ENCODE measurements at places on chromosomes 4 and X.

DNA sequence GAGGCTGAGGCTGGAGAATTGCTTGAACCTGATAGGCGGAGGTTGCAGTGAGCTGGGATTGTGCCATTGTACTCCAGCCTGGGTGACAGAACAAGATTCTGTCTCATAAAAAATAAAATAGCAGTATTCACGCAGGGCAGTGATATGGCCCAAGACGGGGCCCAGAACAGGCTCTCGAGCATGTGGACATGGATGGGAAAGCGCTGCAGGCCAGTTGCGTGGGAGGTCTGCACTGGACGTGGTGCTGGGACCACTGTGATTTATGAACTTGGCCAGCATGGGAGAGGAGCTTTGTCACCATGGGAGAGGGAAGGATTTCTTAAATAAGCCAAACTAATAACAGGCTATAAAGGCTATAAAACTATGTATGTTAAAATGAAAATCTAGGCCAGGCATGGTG is 51.6 kb downstream of the NSD2 start:
- no peak for DNase-seq

- no peak for DNase-seq
These were observed 60.2 kb downstream of the HMGB2 start for GRCh38 chr4:173273941-173274340.

GRCh38 chr4:156886481-156886880 is 85.1 kb downstream of the PDGFC start:
- no peak for DNase-seq

- no peak for DNase-seq
These were observed 77.9 kb downstream of the CEP135 start for GRCh38 chr4:56026596-56026995.

- DNase-seq: no peak
These were observed 255.3 kb upstream of the CXXC4 start for GRCh38 chr4:104750008-104750407.

GRCh38 chr4:78222575-78223186 is 165.6 kb downstream of the FRAS1 start:
- DNase-seq: no peak

- no peak for DNase-seq
These were observed 2458.5 kb downstream of the ARAP2 start for GRCh38 chr4:33785843-33786242.

GRCh38 chr4:87704001-87704400 is 53.9 kb downstream of the DMP1 start:
- no peak for DNase-seq

GRCh38 chr4:154807042-154807630 is 26.1 kb downstream of the RBM46 start:
- DNase-seq: peak; percentile 43

GRCh38 chr4:57070461-57070860 is 39.7 kb downstream of the IGFBP7 start:
- no peak for DNase-seq

GRCh38 chr4:79250887-79251286 is 75.0 kb downstream of the NAA11 start:
- no peak for DNase-seq

DNA sequence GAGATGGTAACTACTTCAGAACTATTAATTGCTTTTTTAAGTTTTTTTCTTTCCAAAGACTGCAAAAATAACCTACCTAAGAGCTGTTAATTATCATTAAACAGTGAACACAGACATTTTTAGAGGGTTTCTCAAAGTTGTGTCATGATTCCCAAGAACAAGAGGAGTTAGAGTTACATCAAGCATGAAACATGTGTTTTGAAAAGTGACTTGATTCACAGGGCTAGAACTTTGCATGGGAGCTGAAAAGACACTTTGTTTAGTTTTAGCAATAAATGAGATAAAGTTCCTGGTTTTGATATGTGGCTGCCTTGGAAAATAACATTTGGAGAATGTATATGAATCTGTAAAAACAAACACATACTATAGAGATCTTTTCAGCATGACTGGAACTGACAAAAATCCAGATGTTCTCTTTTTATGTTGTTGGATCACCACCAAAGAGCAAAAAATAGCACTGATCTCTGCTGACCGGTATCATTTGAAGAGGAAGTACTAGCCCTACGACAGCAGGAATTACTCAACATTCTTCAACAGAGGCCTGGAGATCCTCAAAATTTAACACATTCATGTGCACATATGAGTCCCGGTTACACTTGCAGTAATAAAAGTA is 173.0 kb upstream of the PCDH18 start:
- no peak for DNase-seq

GRCh38 chr4:184388106-184388505 is 86.2 kb downstream of the IRF2 start:
- peak; percentile 43 for DNase-seq

DNA sequence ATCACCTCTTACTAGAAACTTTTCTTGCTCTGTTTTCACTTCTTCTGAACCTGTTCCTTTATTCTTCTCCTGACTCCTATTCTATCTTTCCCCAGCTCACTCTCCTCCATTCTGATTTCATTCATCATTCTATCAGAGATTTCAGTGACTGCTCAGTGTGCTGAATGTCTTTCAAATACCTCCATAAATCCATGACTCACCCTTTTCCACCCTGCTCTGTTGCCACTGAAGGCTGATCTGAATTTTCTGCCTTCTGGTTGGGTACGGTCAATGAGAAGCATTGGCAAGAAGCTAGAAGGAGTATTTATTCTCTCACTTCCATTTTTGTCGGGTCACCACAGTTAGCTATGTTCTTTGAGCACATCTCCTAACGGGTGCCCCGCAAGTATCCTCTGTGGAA is 265.9 kb downstream of the CBLL2 start:
- DNase-seq: no peak

- peak; percentile 65 for DNase-seq
These were observed 27.8 kb downstream of the ELF4 start for GRCh38 chrX:130082244-130083106.

DNA sequence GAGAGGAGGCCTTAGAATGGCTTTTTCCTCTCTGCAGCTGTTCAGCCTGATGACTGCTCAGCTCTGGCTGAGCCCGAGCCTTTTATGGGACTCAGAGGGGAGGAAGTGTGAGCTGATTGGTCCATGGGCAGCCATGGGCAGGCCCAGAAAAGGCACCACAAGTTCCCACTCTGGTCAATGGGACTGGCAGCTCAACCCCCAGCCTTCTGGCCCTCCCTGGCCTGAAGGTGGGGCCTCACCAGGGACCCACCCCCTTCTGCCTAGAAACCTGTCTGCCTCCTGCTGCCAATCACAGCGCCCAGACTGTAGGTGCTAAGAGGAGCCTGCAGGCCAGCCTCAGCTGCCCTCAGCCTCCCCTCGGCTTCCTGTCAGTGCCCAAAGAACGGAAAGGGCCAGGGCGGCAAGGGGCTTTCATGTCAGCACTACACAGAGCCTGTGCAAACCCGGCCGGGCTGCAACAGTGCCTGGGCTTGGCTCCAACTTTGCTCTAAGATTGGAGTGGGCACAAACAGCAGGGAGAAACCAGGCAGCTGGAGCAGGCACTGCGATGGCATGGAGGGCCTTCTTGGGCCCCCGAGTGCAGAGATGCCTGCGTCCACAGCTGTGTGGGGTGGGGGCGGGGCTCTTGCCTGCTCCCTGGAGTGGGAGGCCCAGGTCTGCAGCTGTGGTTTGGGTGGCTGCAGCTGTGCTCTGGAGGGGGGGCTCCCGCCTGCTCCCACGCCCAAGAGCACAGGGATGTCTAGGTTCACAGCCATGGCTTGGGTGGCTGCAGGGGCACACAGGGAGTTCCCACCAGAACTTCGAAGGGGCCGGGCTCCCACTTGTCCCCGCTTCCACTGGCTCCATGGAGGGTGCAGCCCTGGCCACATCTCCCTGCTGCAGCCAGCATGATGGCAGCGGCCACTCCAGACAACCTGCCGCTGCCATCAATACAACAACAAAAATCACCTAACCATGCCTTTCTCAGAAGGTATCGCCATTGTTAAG is 92.6 kb downstream of the NXF2 start:
- no peak for DNase-seq

GRCh38 chr4:24736066-24736465 is 59.3 kb upstream of the SOD3 start:
- peak; percentile 47 for DNase-seq

- no peak for DNase-seq
These were observed 76.6 kb upstream of the CBLL2 start for GRCh38 chrX:22196149-22196548.

DNA sequence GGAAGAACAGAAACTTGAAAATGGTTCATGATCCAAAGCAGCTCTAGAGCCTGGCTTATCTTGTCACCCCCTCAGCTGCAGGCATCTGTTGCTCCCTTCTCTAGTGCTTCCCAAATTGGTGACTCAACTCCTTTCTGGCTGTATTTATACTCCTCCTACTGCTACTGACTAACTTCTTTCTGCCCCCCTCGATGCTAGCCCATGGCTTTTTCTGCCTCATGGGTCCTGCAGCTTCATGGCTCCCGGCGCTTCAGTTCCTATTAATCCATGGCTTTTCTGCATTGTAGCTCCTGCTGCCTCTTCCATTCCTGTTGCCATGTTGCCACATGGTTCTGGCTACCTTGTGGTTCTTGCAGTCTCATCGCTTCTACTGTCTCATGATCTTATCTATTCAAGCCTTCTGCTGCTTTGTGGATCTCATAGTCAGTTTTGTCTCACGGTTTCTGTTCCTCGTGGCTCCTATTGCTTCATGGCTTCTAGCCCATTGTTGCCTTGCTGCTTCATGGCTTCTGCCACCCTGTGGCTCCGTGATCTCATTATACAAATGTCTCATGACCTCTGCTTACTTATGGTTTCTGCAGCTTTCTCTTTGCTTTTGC is 48.1 kb downstream of the SMC1A start:
- DNase-seq: peak; percentile 73

- no peak for DNase-seq
These were observed 278.6 kb upstream of the DIPK2B start for GRCh38 chrX:45479196-45479834.

GRCh38 chr4:106062452-106062875 is 167.2 kb downstream of the NPNT start:
- DNase-seq: no peak

GRCh38 chrX:44291468-44292092 is 51.9 kb downstream of the EFHC2 start:
- DNase-seq: no peak
